Chondrocyte (in vitro differentiated cells): ENCODE measurements at places on chromosomes 13 and 19. TPM values are rescaled to one million over a fixed set of nuclear protein-coding genes. Genes with fewer than 3 reads are reported as not detected.

DNA sequence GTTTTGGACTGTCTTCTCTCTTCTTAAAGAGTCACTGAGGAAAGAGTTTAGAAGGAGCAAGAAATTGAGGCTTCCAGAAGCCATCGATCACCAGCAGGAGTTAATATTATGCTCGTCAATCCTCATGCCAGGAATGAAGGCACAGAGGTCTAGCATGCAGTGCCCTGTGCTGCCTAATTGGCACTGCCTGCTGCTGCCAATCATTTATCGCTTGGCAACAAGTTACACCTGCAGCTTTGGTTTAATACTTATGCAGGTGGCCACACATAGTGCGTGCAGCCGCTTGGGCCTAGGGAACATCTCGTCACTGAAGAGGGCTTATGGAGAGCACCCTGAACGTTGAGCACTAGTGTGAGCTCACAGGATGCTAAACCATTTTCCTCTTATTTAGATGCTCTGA, 2.7 kb upstream of the SOX1 start:
- DNase-seq, result no peak
- H3K4me1 ChIP-seq, result peaks cover 14% of the 10 kb centered on the region
- H3K36me3 ChIP-seq, result peaks cover 3% of the 10 kb centered on the region
- no peak overlapping the region for H3K4me3 ChIP-seq
- H3K27me3 ChIP-seq, result peaks cover 67% of the 10 kb centered on the region

- no peak overlapping the region for H3K27ac ChIP-seq
- DNase-seq, result no peak
- H3K4me1 ChIP-seq, result peaks cover 12% of the 10 kb centered on the region
- H3K4me3 ChIP-seq, result no peak overlapping the region
- H3K27me3 ChIP-seq, result no peaks in the 10 kb centered on the region
These were observed 14.0 kb upstream of the GGACT start for GRCh38 chr13:100602493-100603111.

DNA sequence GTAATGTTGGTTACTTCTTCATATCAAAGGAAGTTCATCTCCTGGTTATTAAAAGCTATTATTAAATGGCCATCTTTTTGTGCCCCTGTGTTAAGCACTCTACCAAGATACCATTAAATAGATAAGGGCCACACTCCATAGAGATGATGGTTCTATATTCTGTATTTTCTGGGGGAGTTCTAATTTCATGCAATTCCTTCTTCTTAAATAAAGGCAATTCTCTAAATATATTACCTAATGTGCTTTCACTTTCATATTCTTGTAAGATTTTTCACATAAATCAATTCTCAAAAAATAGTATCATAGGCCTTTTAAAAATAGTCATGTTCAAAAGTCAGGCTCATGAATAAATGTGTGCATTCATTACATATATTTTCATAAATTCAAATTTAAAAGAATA, 47.0 kb upstream of the USPL1 start:
- H3K27ac ChIP-seq, result no peak overlapping the region
- no peaks in the 10 kb centered on the region for H3K27me3 ChIP-seq
- H3K4me1 ChIP-seq, result peaks cover 25% of the 10 kb centered on the region
- H3K36me3 ChIP-seq, result no peaks in the 10 kb centered on the region

Gene SYCN
- not detected in 3 replicates for total RNA-seq

- DNase-seq, result no peak
- H3K4me1 ChIP-seq, result no peaks in the 10 kb centered on the region
- H3K36me3 ChIP-seq, result no peaks in the 10 kb centered on the region
- no peak overlapping the region for H3K4me3 ChIP-seq
- no peak overlapping the region for H3K27ac ChIP-seq
These were observed 36.5 kb downstream of the B3GLCT start for GRCh38 chr13:31236211-31236786.

DNA sequence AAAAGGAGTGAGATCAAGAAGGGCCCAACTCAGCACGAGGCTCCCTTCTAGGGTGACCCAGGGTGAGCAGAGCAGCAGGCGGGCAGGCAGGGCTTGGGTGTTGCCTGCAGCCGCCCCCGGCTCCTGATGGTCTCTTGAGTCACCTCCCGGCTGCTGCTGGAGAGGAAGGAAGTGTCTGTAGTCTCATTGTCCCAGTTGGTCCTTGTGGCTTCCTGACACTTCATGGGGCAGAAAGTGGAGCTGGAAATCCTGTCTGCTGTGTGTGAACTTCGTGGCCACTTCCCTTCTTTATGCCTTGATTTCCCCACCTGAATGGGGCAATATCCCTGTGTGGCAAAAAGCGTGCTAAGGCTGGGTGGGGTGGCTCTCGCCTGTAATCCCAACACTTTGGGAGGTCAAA, 2.5 kb downstream of the MAP1S start:
- peaks cover 32% of the 10 kb centered on the region for H3K4me1 ChIP-seq
- no peaks in the 10 kb centered on the region for H3K27me3 ChIP-seq
- DNase-seq, result no peak
- no peak overlapping the region for H3K27ac ChIP-seq
- H3K36me3 ChIP-seq, result peaks cover 2% of the 10 kb centered on the region
- H3K4me3 ChIP-seq, result peak overlapping the region; percentile 82
